ENCODE measurements at places on chromosomes 16 and 17.

- no peak for DNase-seq
Measured at GRCh38 chr16:24538756-24539294, 541 bp upstream of the RBBP6 start.

DNA sequence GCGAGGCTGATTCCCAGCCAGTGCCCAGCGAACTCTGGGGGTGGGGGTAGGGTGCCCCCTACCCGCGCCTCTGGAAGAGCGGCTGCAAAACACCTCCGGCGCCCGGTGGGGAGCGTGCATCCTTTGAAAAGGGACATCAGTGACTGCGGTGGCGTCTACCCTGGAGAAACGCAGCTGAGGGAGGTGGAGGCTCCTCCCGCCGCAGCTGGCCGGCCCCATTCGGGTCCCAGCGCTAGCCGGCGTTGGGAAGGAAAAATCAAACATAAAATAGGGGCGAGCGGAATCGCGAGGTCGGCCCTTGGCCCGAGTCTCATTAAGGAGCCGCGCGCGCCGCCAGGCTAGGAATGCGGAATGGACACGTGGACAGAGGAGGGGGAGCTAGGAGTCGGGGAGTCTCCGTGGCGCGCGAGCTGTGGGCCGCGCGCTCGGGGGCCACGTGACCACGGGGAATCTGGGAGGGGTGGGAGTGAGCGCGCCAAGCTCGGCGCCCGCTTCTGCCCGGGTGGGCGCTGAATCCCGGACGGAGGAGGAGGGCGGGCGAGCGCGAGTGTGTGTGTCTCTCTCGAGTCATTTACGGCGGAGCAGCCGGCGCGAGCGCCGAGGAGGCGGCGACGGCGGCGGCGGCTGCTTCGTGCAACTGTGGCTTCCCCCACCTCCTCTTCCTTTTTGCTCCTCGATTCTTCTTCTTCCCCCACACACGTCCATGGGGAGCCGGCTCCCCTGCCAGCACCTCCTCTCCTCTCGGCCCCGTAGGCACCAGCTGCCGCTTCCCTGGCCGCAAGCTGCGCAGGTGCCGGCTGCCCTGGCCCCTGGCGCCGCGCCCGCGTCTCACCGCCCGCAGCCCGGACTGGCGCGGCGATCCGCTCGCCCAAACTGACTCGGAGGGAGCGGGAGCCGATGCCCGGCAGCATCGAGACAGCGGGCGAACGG, at the start of gene TMEM132E:
Gene TMEM132E, plus strand, starts transcription at position 566 of the 930 bp plus-strand sequence. CDS start 1,495 bp downstream, outside the sequence.
- peak; percentile 23 for DNase-seq

GRCh38 chr17:65987988-65988387, 203.9 kb downstream of the CEP112 start:
- DNase-seq = no peak

DNA sequence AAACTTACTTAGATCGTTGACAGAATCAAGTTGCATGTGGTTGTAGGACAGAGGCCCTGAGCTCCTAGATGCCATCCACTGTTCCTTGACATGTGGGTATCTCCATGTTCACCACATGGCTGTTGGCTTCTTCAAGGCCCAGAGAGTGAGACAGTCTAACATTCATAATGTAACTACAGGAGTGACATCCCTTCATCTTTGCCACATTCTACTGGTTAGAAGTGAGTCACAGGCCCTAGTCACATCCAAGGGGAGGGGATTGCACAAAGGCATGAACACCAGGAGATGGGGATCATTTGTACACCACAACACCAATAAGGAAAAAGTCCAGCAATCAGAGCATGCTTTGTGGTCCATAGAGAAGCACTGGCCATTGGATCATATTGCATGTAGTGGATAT, 56.6 kb downstream of the WSCD1 start:
- DNase-seq = no peak

DNA sequence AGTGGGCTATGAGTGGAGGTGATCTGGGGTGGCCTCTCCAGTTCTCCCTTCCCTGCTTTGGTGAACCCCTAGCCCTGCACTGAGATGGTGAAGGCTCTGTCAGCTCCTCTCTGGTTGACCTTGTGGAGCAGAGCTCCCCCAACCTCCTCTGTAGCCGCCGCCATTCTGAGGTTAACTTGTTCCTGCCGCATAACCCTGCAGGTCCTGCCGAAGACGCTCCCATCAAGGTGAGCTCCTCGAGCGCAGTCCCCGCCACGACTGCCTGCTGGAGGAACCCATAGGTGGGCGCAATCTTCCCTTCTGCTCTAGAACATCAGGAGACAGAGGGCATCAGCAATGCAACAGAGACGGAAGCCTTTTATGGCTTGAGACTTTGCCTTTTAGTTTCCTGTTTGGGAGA, 15.2 kb upstream of the SLC47A2 start:
- DNase-seq = no peak

GRCh38 chr17:12789481-12790248, at the start of gene ARHGAP44:
TSS of gene ARHGAP44 (plus strand) at chr17:12789498. CDS start at chr17:12789839, 341 bp downstream.
- no peak for DNase-seq

DNA sequence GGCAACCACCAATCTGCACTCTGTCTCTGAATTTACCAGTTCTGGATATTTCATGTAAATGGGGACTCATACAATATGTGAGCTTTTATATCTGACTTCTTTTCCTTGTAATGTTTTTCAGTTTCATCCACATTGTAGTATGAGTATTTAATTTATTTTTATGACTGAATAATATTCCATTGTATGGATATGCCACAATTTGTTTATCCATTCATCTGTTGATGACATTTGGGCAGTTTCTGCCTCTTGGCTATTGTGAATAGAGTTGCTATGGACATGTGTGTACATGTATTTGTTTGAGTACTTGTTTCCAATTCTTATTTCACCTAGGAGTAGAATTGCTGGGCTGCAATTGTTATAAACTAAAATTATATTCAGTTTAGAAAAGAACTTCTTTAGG, 126.9 kb downstream of the MRTFB start:
- no peak for DNase-seq

DNA sequence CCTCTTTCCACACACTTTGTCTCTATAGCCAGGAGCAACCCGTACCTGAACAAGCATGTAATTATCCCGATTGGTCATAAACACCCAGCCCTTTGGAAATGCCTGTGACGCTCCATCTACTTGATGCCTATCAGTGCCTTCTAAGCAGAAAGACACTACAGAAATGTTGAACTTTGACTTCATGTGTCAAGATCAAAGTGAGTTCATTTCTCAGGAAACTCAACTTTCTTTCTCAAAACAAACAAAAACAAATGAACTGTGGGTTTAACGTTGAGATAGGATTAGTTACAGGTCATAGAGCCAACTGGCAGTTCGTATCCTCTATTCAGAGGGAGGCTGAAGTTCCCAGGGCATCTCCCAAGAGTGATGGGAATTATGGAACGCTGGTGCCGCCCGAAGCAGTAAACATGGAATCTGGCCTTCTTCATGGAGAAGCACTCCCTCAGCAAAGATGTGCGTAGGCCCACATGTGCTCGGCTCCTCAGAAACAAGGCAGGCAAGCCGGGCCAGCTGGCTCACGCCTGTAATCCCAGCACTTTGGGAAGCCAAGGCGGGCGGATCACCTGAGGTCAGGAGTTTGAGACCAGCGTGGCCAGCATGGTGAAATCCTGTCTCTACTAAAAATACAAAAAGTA, 9.5 kb downstream of the SLC6A4 start:
- DNase-seq = no peak

DNA sequence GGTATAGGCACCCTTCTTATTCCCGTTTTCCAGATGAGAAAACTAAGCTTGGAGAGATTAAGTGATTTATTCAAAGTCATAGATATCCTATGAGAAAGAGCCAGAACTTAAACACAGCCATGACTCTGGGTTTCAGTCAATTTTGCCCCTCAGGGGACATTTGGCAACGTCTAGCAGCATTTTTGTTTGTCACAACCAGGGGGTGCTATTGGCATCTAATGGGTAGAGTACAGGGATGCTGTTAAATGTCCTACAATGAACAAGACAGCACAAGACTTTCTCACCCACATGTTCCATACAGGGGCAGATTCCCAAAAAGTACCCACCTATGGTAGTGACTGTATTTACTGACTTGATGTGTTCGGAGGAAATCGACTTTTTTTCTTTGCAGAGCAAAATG, 4.8 kb upstream of the SHISA9 start:
- peak; percentile 21 for DNase-seq

Measured in activated CD8-positive, alpha-beta T cell treated with anti-CD3 and anti-CD28 coated beads, Interleukin-2, amount 10 ng/mL, durations not matched to agents 7 days and 5 days (primary cell).